ENCODE measurements at places on chromosomes 5 and 9. TPM values are rescaled to one million over a fixed set of nuclear protein-coding genes. Genes with fewer than 3 reads are reported as not detected.

PTPDC1 gene
- 2.9 TPM for total RNA-seq

ABO gene
- not detected for total RNA-seq

PGM5 gene
- total RNA-seq = not detected

CCDC183 gene
- 0.39 TPM for total RNA-seq

VPS13A gene
- 12.4 TPM for total RNA-seq

PCDHA11 gene
- total RNA-seq = not detected

TMEFF1 gene
- 1.9 TPM for total RNA-seq

PCA3 gene
- not detected for total RNA-seq

IRGM gene
- total RNA-seq = not detected

KCNIP1 gene
- not detected for total RNA-seq

DNA sequence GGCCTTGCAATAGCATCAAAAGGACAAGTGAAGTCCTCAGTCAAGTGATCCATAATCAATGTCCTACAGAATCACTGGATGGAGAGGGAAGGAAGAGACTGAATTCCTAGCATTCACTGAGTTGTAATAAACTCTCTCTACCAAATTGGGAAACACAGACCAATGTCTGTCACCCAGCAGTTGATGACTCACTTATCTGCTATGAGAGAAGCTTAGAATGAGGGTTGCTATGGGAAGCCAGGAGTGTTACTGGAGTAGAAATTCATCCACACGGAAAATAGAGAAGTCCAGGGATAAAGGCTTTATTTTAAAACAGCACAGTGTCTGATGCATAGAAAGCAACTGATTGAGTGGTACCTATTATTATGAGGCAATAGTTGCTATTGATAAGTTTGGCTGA, 407.4 kb downstream of the BRINP1 start:
- DNase-seq = peak; percentile 55

DNA sequence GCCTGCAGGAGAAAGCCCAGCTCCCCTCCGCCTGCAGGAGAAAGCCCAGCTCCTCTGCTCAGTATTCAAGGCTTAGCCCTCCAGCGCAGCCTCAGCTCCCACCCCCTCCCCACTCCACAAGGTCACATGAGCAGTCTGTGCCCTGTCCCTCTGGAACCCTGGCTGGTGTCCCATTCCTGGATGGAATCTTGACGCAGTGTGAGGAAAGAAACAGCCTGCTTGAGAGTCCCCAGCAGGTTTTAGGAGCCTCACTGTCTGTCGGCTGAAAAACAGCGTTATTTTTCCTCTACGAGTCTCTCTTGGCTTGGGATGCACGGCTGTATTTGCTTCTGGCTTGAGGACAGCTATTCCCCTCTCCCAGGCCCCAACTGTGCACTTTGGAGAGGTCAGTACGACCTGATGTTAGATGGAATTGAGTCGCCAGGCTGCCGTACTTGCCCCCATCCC, 210.1 kb upstream of the TRIM32 start:
- DNase-seq = no peak

GRCh38 chr5:33401482-33402390, 39.0 kb upstream of the TARS1 start:
- DNase-seq = peak; percentile 79

DNA sequence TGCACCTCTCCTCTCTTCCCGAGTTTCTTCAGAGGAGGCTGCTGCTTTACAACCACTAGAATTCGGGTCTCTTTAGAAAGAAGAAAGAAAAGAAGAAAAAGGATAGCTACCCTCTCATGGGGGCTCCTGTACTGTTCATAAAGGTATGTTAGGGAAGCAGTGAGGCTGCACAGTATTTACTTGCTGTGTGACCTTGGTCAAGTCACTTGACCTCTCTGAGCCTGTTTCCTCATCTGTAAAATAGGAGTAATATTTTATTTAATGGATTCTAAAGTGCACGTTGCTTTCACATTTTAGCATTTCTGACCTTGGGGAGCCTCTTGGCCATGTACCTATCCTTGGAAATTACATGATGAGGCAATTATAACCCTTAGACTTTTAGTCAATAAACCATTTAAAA, 88.8 kb downstream of the SETX start:
- no peak for DNase-seq

GRCh38 chr5:96256795-96257470, 176.1 kb downstream of the PCSK1 start:
- DNase-seq = peak; percentile 86

DNA sequence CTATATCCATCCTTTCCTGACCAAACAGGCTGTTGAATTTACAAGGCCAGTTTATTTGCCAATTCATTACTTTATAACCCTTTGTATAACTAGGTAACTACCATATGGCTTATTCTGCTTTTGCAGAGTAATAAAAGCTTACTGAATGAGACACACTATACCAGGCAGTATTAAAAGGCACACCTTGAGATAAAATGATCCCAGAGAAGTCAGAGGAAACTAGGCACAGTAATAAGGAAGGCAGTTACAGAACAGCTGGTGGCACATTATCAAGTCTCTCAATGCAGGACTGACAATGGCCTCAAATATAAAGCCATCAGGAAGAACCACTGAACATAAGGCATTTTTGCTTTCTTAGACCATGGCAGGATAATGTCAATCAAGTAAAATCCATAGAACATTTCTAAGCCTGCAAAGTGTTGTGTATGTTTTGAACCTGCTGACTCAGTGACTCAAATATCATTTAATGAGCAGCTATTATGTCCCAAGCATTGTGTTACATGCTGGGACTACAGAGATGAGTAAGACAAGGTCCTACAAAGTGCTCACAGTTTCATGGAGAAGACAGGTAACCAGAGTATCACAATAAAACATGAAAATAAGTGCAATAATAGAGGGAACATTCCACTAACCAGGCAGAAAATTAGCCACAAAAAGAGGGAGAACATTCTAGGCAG, 52.5 kb downstream of the OXCT1 start:
- no peak for DNase-seq

DNA sequence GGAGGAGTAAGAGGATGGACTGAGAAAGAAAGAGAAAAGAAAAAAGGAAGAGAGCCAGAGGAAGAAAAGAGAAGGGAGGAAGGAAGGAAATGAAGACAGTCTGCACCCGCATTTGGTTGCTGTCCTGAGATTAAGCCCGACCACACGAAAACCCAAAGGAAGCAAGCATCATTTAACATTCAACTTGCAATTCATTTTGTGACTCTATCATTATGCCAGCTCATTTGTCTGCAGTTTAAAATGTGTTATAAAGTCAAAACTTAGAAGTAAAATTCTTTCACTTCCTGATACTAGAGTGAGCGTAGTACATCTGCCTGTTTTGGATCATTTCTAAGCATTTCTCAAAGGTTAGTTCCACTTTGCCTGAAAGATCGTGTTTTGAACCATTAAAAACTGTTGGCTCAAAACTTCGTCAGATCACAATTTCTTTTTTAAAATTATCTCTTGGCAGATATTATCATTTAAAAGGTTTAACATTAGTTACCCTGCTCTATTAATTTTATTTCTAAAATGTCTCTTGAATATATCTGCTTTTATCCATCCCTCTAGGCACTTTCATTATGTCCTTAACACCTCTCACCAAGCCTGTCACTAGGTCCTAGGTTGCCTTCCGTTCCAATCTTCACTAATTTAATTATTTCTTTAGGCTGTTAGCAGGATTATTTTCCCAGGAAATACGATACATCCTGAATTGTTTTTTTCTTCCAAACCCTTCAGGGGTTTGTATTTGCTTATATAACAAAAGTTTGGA, 240.9 kb downstream of the TLE4 start:
- no peak for DNase-seq

- no peak for DNase-seq
Observed at GRCh38 chr5:96920744-96921355, 15.0 kb upstream of the LNPEP start.

GRCh38 chr5:30890377-30890776, 303.1 kb upstream of the CDH6 start:
- DNase-seq = no peak

DNA sequence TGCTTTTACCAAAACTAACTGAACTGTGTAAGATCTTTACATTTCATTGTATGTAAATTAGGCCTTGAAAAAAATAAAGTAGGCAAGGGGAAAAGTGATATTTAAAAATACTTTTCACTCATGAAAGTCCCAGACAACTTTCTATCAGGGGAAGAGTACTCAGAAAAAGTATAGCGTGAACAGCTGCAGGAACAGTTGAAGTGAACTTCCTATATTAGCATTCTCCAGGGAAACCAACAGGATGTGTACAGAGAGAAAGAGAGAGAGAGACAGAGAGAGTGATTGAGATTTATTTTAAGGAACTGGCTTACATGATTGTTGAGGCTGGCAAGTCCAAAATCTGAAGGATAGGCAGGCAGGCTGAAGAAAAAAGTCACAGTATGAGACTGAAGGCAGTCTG, 42.0 kb downstream of the ERMP1 start:
- DNase-seq = no peak

- DNase-seq = no peak
Observed at GRCh38 chr5:963310-963672, 45.3 kb upstream of the NKD2 start.

- DNase-seq = no peak
Observed at GRCh38 chr5:122295138-122295537, 16.9 kb upstream of the SNCAIP start.

GRCh38 chr5:129930221-129930620, 26.0 kb downstream of the CHSY3 start:
- no peak for DNase-seq

DNA sequence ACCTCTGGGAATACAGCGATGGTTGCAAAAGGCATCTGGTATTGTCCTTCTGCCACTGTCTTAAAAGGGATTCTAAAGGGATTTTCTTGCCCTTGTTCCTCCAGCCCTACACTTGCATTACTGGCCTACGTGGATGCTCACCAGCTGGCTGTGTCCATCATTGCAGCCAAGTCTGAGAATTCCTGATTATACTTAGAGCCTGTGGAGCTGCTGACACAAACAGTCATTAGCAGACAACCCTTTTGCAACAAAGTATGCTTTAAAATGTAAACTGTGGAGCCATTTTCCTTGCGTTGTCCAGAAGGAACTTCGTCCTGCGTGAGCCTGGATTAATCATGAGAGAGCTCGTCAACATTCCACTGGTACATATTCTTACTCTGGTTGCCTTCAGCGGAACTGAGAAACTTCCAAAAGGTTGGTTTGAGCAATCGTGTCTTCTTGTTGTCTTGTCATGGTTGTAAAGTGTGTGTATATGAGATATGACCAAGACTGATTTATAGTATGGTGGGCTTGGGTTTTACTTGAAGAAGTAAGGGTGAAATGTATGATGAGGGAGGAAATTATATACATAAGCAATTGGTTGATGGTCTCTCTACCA, at the start of gene MUSK:
MUSK (plus strand) TSS at position 222 of the 598 bp plus-strand sequence; CDS start at position 336, 114 bp downstream.
- no peak for DNase-seq

GRCh38 chr5:43514471-43514815, 505 bp downstream of the C5orf34 start:
- DNase-seq = peak; percentile 76

DNA sequence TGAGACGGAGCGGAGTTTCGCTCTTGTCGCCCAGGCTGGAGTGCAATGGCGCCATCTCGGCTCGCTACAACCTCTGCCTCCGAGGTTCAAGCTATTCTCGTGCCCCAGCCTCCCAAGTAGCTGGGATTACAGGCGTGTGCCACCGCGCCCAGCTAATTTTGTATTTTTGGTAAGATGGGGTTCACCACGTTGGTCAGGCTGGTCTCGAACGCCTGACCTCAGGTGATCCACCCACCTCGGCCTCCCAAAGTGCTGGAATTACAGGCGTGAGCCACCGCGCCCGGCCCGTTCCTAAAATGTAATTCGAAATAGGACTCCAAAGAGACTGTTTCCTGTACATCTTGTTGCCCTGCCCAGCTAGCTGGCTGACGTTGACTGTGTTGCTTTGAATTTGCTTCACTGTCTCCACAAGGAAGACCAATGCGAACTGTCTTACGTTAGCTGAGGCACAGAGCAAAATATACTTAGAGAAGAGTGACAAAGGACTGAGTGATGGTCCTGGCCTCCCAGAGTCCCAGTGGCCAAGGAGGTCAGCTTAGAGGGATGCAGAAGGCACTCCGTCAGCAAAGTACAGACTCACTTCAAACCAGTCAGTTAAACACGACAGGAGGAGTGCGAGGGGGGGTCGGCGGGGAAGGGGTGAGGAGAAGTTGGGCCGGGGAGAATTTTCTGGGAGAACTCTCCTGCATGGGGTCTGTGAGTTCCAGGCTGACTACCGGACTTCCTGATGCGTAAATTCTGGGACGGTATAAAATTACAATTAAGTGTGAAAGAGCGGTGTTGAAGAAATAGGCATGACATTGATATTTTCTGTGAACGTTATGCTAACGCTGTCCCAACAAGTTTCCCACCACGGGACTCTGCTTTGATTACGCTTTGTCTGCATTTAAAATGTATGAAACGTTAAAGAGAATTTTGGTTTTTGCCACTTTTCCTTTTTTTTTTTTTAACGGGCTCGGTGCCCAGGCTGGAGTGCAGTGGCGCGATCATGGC, 6.8 kb upstream of the TRIM41 start:
- no peak for DNase-seq

- DNase-seq = peak; percentile 93
Observed at GRCh38 chr9:38047301-38048251, 21.5 kb downstream of the SHB start.

DNA sequence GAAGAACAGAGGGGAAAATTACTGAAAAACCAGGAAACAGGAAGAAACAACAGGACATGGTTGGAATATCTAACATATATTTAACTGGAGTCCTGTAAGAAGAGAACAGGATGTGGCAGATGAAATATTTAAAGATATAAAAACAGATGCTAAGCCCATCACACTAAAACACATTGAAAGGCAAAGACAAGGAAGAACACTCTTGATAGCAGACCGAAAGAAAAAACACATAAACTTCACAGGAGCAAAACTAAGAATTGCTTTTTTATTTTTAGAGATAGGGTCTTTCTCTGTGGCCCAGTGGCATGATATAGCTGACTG, 324.4 kb upstream of the ARRDC3 start:
- no peak for DNase-seq

GRCh38 chr5:83720836-83721537, at the start of gene HAPLN1:
TSS of gene HAPLN1 (minus strand) at chr5:83720855. CDS start at chr5:83673523, 47,332 bp downstream.
- no peak for DNase-seq

GRCh38 chr9:114681594-114682332, at the start of gene TEX48:
TSS of gene TEX48 (minus strand) at chr9:114682192. CDS start at chr9:114671723, 10,469 bp downstream.
- DNase-seq = peak; percentile 74

DNA sequence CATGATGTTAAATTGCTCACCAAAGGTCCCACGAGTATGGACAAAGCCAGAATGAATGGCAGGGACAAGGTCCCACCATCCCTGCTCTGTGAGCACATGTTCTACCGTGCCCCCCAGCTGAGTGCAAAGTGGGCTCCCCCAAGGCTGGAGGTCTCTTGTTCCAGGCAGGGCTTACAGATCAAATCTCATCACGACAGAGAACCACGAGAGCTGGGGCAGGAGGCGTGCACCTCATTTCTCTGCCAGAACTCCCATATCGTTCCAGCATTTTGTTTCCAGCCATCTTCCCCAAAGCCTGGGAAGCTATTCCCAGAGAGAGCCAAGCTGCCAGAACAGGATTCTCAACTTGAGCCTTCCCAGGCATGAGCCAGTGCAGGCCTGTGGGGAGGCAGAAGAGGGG, 108.5 kb downstream of the ZNF354C start:
- DNase-seq = no peak

DNA sequence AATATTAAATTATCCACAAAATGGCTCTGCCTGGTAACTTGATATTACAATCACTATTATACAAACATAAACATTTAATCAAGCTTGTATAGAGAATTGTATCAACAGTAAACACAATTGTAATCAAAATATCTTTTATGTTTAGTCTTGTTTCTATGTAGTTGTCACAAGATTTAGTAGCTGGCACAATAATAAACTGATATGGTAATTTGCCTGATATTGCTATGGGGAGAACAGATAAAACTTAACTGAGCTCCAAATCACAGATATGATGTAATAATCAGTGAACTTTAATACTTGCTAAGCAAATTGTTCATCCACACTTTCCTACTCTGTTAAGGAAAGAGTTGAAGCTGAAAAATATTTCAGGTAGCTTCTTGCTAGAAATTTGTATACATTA, 189.8 kb downstream of the MPDZ start:
- DNase-seq = no peak

- DNase-seq = no peak
Observed at GRCh38 chr9:28155067-28155466, 581.8 kb upstream of the C9orf72 start.
